MG63 (cell line): ENCODE measurements at places on chromosomes 4 and X. TPM values are rescaled to one million over a fixed set of nuclear protein-coding genes. Genes with fewer than 3 reads are reported as not detected.

The IL21 gene
- total RNA-seq: not detected in 2 replicates

The KLHL5 gene
- 50.8 and 78.7 TPM in 2 replicates for total RNA-seq

The PACRGL gene
- 8.4 and 44.2 TPM in 2 replicates for total RNA-seq

The SLC7A11 gene
- total RNA-seq: 7.3 and 10.3 TPM in 2 replicates

The SULT1B1 gene
- total RNA-seq: 0.03 TPM in 1 of 2 replicates, not detected in the other

The ZDHHC15 gene
- total RNA-seq: not detected in 2 replicates

The USP38 gene
- 5.2 and 9.5 TPM in 2 replicates for total RNA-seq

The PNMA6E gene
- total RNA-seq: not detected in 2 replicates

The RBM41 gene
- total RNA-seq: 12.2 and 19.9 TPM in 2 replicates

The NWD2 gene
- not detected in 2 replicates for total RNA-seq

The PAGE4 gene
- total RNA-seq: not detected in 2 replicates

The SAGE1 gene
- total RNA-seq: not detected in 2 replicates

The SHOX gene
- total RNA-seq: not detected in 2 replicates

The SPACA5B gene
- total RNA-seq: not detected in 2 replicates
